Thyroid gland (tissue), 4 donors: ENCODE measurements at places on chromosomes 1 and 21. TPM values are rescaled to one million over a fixed set of nuclear protein-coding genes. Genes with fewer than 3 reads are reported as not detected.

- DNase-seq, result no peak
- no peak overlapping the region for H3K27ac ChIP-seq
- H3K4me3 ChIP-seq, result no peak overlapping the region
- no peaks in the 10 kb centered on the region for H3K27me3 ChIP-seq
Observed at GRCh38 chr21:38931291-38931690, 125.6 kb downstream of the ETS2 start.

GRCh38 chr1:52651904-52652303 is 18.9 kb downstream of the SHISAL2A start:
- H3K27ac ChIP-seq, result no peak overlapping the region
- H3K36me3 ChIP-seq, result no peaks in the 10 kb centered on the region
- no peaks in the 10 kb centered on the region for H3K4me1 ChIP-seq
- no peak overlapping the region for H3K4me3 ChIP-seq
- no peaks in the 10 kb centered on the region for H3K27me3 ChIP-seq

The CCDC28B gene
- total RNA-seq, result 4.9 TPM

The MSH4 gene
- total RNA-seq, result not detected
